ENCODE measurements at places on chromosomes 7 and 10.

DNA sequence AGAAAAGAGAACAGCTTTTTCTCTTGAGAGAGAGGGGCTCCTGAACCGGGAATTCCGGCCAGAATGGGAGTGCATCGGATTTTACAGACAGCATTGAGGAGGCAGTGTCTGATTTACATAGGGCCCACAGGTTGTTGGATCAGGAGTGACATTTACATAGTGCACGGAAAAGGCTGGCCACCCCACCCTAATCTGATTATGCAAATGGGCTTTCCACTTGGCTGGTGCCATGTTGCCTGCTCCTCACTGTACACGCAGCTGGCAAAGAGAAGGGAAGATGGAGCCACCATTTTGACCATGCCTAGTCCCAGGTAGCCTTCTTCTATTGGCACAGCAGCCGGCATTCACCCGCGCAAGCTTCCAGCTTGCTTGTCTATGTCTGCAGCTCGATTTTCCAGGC lies 77.5 kb upstream of the FAM171A1 start:
- DNase-seq: no peak

DNA sequence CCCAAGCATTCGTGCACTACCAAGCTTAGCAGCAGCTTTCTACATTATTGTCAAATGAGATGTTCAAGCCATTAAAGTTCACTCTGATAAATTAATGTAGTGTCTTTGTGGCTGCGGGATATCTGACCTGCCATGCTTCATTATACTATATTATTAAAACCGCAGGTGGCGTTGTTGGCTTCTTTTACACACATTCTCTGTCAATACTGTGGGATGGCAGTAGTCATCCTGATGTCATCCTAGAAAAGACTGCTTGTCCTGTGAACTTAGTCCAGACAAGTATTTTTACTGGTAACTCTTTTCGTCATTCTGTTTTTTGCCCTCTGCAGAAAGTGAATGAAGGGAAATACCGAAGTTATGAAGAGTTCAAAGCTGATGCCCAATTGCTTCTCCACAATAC lies 103.9 kb downstream of the ZMYND11 start:
- DNase-seq: peak; percentile 10

GRCh38 chr7:133682364-133683181 lies 429.7 kb downstream of the EXOC4 start:
- DNase-seq: no peak

DNA sequence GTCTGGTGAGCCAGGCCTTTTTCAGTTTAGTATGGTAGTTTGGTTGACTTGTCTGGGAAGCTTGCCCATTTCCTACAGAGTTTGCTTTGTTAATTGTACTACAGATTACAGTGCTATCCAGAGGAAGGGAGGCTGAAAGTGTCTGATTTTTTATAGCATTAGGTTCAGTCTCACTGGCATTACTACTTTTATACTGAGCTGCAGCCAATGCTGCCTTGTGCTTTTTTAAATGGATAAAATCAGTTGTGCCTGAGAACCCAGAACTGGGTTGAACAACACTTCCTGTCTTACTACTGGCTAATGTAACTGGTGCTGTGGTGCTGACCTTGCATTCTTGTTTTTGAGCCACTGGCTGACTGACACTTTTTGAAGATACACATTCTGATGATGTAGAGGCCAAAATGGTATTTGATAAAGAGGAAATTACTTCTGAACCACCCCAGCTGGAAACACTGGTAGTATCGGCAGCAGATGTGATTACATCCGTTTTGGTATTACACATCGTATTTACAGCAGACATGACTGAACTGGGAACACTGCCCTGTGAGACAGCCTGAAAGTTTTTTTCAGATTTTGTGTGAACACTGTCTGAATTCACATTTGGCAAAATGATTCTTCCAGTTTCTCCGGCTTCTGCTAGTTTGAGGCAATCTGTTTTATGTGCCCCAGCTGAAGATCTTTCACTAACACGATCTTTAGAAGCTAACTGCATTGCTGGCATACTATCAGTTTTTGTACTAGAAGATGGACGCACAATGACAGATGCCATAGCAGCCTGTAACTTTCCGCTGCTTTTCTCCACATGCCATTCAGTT lies 74.1 kb downstream of the NRBF2 start:
- no peak for DNase-seq
